ENCODE measurements at places on chromosomes 6 and 20.

DNA sequence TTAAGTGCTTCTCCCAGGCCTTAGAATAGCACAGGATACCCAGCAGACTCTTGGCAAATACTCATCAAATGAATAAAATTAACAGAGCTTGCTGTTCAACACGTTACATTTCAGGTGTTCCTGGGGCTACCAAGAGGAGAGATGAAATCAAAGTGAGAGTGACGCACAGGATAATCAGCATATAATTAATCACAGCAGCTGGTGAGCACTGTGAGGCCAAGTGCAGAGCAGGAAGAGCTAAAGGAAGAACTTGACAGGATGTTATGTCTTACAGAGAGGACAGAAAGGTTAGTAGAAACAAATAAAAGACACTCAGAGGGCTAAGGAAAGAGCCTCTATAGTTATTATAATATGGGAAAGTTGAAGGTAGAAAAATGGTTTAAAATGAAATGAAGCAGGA, 8.8 kb downstream of the PPIL1 start:
- DNase-seq: no peak

DNA sequence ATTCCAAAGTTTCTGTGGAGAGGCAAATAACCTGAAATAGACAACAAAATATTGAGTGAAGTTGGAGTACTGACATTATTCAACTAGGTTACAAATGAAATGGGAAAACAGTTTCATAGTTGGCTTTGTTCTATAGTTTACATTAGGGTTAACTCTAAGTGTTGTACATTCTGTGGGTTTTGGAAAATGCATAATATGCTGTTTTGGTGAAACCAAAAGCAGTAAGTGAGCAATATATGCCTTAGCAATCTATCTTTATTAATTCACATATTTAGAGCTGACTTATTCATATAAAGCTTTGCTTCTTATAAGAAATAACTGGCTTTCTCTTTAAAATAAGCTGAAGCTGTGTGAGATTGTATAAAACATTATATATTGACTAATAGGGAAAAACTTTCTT, 157.5 kb upstream of the AHI1 start:
- no peak for DNase-seq

- DNase-seq: no peak
Measured at GRCh38 chr6:43900916-43901732, 131.1 kb downstream of the VEGFA start.

GRCh38 chr6:161308075-161308655, 34.3 kb upstream of the AGPAT4 start:
- DNase-seq: no peak

- DNase-seq: no peak
Measured at GRCh38 chr6:35024551-35025054, 116.5 kb downstream of the TCP11 start.

DNA sequence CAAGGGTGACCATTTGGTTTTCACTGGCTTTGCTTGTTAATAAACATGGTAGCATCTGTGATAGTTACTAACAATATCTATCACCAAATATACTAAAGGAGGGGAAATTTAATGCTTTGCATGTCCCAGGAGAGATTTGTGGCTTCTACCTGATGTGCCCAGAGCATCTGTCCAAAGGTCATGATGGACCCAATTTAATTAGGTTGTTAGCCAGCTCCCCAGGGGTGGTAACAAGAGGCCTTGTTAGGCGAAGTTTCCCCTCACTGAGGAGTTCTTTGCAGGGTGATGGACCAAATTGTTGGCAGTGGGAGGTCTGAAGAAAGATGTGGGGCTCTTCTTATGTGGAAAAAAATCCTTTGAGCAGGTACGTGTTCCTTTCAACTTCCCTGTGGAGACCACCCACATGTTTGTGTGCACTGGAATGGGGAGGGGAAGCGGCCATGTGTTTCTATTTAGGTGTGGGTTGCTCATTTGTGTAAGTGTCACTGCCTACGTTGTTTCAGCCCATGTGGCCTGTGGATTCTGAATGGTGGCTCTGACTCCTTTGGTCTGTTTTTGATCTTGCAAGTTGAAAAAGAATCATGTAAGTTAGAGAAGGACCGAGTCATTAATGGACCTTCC, 137.6 kb downstream of the CLIC5 start:
- no peak for DNase-seq

DNA sequence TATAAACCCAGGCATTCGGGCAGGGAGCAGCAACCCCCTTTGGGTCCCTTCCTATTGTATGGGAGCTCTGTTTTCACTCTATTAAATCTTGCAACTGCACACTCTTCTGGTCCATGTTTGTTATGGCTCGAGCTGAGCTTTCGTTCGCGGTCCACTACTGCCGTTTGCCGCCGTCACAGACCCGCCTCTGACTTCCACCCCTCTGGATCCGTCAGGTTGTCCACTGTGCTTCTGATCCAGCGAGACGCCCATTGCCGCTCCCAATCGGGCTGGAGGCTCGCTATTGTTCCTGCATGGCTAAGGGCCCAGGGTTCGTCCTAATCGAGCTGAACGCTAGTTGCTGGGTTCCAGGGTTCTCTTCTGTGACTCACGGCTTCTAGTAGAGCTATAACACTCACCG, 111.3 kb downstream of the TMEM170B start:
- DNase-seq: no peak

- no peak for DNase-seq
Measured at GRCh38 chr20:13338097-13338661, 117.1 kb downstream of the ISM1 start.

DNA sequence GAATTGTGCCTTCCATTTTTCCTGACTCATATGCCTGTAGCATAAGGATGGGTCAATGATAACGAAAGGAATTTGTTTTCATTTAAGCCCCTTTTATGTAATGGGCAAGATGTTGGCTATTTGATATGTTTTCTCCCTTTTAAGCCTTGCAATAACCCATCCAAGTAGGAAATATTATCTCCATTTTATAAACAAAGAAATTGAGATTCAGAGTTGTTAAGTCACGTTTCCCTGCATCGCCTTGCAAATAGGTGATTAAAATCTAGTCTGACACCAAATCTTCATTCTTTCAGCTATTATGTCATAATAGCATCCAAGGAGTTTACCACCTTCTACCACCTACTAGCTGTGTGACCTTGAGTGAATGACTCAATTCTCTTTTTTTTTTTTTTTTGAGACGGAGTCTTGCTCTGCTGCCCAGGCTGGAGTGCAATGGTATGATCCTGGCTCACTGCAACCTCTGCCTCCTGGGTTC, 7.0 kb downstream of the HNF4A start:
- DNase-seq: no peak

Measured in stimulated activated CD4-positive, alpha-beta T cell treated with anti-CD3 and anti-CD28 coated beads, Interleukin-4, amount 100 ng/mL, for 24 hours (primary cell).